Activated naive CD4-positive, alpha-beta T cell treated with Interleukin-2 at 50 U/mL for 16 hours (primary cell): ENCODE measurements at places on chromosomes 1 and 21.

- no peak for DNase-seq
Observed at GRCh38 chr1:225890346-225891228, 1.6 kb upstream of the LEFTY1 start.

- no peak for DNase-seq
Observed at GRCh38 chr1:231446138-231446537, 24.1 kb upstream of the EGLN1 start.

GRCh38 chr1:32716312-32717148 is 14.0 kb upstream of the SYNC start:
- peak; percentile 45 for DNase-seq

- DNase-seq: no peak
Observed at GRCh38 chr1:45134461-45134873, 71.9 kb downstream of the ZSWIM5 start.

GRCh38 chr21:14890141-14890540 is 174.7 kb downstream of the NRIP1 start:
- DNase-seq: no peak

DNA sequence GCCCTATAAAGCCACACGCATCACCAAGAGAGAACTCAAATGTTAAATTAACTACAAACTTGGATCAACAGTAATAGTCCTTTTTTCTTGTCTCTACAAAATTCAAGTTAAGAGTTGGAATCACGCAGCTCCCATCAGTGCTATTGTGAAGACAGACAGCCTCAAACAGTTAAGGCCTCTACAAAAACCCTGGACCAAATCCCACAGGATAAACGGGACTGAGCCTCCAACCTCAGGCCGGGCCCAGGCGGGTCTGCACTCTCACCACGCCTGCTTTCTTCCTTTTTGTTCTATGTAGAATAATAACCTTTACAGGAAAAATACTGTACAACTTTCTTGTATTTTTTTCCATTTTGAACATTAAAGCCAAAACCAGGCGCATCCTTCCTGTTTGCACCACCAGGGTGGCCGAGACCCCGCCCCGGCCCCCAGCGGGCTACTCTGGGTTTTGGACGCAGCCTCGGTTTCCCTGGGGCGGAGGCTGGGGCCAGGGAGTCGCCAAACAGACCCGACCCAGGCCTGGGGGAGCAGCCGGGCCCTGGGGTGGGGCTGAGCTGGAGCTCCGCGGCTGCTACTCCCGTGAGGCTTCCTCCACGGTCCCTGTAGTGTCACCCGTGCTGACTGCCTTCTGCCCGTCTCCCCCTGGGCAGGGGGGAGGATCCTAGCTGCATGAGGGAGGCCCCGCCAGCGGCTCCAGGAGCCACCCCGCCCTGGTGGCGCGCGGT is 158.4 kb downstream of the CASZ1 start:
- DNase-seq: peak; percentile 6

GRCh38 chr1:158534496-158534895 is 19.7 kb downstream of the OR6Y1 start:
- no peak for DNase-seq

- DNase-seq: no peak
Observed at GRCh38 chr1:29786791-29787732, 550.7 kb downstream of the PTPRU start.

GRCh38 chr1:114468710-114469468 is 42.1 kb downstream of the TRIM33 start:
- DNase-seq: no peak

DNA sequence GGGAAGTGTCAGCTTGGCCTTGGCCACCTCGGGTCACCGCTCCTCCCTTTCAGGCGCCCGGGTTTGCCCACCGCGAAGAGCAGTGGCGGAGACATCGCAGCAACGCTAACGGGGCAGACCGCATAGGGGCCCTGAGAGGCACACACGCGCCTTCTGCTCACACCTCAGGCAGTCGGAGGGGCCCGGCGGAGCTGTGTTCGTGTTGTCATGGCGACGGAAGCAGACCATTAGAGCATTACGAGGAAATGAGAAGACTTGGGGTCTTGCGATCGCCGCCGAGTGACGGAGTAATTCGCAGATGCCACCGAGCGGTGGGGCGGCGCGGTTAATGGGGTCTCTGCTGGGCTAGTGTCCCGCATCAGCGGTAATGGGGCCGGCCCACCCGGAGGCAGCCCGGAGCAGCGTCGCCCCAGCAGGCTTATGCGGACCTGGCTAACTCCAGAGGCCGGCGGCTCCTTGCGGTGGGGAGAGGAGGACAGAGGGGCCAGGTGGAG is 144.1 kb downstream of the TNR start:
- DNase-seq: no peak

DNA sequence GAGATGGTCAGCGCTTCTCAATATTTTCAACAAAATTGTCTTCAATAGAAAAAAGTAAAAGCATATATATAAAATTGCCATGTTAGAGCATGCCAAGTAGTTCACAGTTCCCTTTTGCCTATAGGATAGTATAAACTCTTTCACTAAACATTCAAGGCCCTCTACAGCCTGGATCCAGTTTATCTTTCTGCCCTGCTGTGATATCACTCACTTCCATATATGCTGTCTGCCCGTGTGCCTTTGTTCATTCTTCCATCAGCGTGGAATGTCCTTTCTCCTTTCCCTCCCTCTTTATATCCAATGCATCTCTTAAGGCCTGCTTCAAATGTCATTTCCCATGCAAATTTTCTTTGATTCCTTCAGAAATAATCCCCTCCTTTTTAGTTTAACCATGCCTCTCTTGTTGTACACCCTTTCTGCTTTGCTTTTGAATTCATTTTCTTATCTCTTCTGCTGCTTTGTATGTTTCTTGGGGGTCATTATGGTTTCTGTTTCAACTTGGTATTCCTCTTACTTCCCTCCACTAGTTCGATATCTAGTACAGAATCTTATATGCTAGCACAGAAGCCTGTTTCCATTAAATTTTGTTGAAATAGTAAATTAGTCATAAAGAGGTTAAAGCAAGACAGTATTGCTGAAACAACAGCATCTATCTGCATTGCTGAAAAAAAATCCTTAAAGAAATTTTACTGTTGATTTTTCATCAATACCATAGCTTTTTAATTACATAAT is 44.7 kb downstream of the XCL2 start:
- DNase-seq: no peak

DNA sequence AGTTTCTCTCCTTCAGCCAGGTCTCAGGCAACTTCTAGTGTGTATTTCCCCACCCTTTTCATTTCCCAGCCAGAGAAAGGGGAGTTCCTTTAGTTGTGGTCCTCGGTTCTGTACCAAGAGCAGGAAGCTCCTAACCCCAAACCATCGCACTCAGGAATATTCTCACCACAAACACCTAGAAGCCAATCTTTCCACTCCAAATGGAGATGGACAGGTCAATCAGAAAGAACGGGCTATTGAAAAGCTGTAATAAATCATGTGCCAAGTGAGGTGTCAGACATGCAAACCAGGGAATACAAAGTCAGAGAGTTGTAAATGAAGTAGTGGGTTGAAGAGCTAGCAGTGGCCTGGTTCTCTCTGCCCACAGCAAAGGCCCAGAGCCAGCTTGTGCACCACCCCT is 77.2 kb downstream of the KCNN3 start:
- no peak for DNase-seq

- DNase-seq: no peak
Observed at GRCh38 chr1:190277107-190277506, 200.6 kb downstream of the BRINP3 start.

DNA sequence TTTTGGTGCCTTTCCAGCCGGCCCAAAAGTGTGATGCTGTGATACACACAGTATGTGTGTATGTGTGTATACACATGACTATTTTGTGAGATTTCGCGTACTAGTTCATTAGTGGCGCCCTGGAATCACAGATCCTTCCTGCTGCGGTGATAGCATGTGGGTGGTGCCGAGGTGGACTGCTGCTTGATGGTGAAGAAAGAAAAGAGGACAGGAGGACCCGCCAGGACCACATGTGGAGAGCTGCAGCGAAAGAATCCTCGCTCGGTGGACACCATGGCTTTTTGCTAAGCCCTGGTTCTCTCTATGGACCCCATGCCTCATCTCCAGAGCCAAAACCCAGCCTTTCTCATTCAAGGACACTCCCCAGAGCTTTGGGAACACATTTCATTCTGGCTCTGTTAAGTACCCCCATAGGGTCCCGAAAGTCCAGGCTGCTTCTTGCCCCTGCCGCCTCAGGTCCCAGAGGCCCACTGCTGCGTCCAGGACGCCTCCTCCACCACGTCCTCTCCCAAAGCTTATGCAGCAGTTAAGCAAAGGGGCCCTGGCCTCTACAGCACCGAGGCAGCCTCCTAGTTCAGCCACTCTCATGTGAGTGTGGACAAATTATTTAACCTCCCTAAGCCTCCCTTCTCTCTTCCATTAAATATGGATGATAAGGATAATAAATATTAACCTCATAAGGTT is 32.8 kb upstream of the COX20 start:
- no peak for DNase-seq

- no peak for DNase-seq
Observed at GRCh38 chr1:204065174-204065985, 7.5 kb upstream of the SOX13 start.

GRCh38 chr1:243526180-243526579 is 270.3 kb downstream of the SDCCAG8 start:
- no peak for DNase-seq

- DNase-seq: no peak
Observed at GRCh38 chr1:159755451-159756007, 25.2 kb upstream of the DUSP23 start.

DNA sequence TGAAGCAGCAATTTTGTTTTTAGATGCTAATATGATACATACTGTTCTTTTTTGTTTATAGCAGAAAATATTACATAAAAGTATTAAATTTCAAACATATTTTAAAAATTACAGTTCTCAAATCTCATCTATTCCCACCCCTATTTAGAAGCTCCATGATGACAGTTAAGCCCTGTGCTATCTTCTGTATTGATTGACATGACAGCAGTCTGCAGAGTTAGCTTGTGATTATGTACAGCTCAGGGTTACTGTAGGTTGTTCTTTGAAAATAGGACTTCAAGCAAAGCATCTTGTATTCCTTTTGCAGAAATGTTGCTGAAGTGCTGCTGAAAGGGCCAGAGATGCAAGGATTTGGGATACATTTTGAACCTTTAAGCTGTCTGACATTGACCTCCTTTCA is 8.2 kb downstream of the GPSM2 start:
- no peak for DNase-seq

GRCh38 chr1:111738436-111739193 is 580 bp downstream of the INKA2 start:
- peak; percentile 37 for DNase-seq

DNA sequence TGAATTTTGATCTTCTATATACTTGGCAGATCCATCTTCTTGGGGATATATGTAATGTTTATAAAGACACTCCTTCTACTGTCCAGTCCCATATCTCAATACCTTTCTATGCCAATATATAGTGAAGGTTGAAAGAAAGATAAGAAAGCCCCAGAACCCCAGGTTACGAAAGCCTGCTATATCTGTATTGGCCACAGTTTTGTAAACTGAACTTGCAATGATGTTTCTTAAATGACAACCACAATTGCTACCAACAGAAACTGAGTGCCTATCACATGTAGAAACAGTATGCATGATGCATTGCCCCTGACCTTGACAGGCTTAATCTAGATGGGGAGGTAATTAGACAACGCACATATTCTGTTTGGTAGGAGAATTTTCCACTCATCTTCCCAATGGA is 7.8 kb upstream of the RIMKLA start:
- no peak for DNase-seq

DNA sequence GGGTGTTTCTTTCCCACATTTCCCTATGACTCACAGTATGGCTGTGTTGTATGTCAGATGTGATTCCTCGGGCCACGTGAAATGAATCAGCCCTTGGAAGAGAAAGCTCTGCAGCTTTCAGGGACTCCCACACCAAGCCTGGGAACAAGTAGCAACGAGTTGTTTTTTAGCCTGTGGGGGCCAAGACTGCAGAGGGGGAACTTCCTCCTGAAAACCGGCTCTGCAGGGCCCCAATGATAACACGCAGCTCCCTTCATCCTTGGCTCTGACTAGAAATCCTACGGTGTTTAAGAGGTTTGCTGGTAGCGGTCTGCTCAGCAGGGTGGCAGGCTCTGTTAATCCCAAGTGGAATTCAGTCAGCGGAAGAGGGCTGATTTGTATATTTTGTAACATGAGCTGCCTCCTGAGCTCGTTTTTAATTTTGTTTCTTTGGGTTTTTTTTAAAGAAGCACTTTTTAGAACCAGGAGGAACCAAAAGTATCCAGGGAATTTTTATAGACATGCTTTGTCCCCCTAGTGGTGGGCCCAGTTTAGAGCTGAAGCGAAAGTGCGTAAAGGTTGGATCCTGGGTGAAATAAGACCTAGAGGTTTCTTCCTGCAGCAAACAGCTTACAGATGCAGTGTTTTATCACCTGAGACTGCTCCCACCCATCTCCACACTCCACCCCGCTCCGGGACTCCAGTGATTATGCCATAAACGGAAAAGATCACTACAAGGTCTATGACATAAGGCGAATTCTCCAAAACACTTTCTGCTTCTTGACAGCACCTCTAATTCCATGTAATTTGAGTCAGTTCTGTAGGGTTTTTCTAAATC is 48.8 kb downstream of the LAMC2 start:
- no peak for DNase-seq

DNA sequence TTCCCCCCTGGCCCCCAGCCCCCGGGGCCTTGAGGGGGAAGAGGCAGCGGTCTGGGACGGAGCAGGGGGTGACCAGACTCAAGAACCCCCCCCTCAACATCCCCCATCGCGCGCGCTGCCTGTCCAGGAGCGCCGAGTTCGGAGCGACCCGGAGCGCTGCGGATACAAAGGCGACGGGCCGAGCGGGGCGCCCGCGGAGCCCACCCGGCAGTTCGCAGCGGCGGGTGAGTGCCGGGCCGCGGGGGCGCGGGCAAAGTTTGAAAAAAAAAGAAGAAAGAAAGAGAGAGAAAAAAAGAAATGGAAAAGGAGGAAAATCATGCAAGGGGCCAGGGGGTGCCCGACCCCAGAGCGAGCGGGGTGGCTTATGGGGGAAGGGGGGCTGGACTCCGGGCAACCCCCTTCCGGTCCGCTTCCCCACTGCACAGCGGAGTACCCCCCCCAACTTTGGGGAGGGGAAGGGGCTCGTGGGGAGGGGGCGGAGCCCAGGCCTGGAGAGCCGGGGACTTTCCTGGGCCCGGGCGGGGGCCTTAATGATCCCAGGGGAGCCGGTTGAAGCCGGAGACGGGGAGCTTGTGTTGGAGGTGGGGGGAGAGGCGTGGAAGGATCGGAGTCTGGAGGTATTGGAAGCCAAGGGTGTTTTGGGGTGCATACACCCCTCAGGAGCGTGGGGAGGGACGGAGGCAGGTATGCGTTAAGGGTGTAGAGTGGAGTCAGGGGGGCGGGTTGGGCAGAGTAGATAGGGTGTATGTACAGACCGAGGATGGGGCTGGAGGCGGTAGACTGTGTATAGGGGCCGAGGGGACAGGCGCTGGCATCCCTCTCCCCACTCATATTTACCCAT is 502 bp downstream of the VANGL2 start:
- DNase-seq: no peak

- DNase-seq: no peak
Observed at GRCh38 chr1:18116777-18117176, 9.2 kb downstream of the IGSF21 start.

GRCh38 chr1:116586741-116587143 is 15.9 kb upstream of the CD58 start:
- DNase-seq: no peak
